ENCODE measurements at places on chromosomes 5 and 9.

DNA sequence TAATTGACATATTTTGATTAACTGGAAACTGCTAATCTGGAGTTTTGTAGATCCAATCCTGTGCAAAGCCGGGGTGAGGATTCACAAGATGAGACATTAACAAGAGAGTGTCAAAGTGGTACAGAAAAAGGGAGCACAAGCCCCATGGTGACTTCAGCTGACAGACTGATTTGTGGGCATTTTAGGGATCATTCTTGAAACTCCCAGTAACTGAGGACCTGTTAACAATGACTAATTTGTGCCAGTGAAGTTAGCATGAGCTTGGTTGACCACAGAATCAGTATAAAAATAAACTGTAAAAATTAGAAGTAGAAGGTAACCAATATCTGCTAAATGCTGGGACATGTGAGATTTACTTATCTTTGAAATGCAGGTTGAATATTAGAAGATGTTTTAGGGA, 1578.3 kb downstream of the EFNA5 start:
- no peak for DNase-seq

DNA sequence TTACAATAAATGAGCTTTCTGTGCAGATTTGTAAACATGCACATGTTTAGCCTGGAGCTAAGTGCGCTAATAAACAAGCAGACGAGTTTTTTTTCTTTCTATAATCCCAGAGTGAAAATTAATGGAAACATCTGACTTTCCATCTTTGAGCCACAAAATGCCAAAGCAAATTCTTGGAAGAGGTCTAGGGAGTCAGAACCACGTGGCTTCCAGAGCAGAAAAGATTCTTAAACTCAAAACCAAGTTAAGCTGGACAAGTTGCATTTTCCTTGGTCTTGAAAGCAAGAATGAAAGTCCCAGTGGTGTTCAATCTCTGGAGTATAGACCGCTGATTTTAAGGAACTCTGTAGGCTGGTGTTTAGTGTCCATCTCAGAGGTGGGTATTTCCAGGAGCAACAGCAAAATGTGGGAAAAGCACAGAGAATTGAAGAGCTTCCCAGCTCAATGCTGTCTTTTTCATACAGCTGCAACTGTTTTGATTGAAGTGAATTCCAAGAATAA, 71.4 kb downstream of the MYO10 start:
- DNase-seq, result no peak

DNA sequence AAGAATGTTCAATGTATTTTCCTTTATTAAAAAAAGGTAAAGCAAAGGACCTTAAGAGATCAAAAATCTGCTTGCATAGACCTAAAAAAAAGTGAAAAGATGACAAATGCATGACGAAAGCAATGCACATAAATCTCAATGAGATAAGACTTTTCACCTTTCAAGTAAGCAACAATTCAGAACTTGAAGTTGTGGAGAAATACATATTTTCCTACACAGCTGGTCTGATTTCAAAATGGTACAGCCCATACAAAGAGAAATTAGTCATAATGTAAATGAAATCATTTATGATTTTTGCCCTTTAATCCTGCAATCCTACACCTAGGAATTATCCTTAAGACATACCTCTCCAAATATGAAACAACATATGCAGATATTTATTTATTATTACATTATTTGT, 568.0 kb downstream of the ANXA1 start:
- no peak for DNase-seq

DNA sequence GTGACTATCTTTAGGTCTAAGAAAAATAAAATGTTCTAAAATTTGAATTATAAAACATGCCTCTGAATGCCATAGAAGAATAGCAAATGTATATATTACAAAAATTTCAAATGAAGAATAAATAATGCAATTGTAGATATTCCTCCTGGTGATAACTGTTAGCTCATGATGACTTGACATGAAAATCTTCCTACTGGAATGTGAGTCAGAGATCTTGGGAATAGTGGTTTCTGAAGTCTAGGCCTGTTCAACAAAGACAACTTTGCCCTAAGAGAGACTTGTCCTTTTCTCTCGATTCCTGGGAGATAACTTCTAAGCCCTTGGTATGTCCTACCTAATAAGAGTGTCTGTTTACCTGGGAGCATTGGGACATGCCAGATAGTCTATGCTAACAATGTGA, 746.3 kb upstream of the RIOK2 start:
- DNase-seq, result no peak

DNA sequence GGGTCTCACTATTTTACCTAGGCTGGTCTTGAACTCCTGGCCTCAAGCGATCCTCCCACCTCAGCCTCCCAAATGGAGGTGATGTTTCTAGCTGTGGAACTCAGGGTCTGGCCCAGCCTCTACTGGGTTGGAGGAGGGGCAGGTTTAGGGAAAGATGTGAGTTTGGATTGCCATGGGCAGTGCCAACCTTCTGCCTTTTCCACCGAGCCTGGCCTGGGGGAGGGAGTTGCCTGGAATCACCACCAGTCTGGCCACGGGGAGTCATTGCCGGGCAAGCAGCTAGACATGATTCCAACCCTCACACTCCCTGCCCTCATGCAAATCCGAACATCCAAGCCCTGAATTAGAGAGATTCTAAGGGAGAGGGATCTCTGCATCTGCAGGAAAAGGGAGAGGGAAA, 21.0 kb upstream of the VDAC1 start:
- DNase-seq, result no peak

GRCh38 chr9:31390403-31391025, 993.9 kb upstream of the ACO1 start:
- DNase-seq, result no peak

DNA sequence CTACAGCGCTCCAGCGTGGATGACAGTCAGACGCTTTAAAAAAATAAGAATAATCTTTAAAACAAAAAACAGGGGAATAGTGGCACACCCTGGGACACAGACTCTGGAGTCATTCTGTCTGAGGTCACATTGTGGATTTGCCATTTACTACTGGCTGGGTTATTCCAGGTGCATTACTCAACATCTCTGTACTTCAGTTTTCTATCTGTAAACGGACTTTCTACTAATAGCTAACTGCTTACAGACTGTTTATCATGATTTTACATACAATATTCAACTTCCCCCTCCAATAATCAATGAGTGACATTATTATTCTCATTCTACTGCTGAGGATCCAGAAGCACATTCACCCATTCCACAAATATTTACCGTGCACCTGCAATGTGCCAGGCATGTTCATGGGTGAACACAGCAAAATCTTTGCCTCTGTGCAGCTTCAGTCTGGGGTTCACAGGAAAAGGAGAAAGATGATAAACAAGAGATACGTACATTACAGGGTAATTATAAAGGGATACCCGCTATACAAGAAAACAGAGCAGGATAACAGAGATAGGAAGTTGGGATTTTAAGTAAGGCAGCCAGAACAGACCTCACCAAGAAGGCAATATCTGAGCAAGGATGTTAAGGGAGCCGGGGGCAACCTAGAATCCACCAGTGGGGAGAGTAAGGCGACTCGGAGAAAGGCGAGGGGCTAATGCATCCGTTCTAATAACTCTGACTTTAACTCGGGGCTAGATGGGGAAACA, 984 bp upstream of the RAD23B start:
- no peak for DNase-seq

DNA sequence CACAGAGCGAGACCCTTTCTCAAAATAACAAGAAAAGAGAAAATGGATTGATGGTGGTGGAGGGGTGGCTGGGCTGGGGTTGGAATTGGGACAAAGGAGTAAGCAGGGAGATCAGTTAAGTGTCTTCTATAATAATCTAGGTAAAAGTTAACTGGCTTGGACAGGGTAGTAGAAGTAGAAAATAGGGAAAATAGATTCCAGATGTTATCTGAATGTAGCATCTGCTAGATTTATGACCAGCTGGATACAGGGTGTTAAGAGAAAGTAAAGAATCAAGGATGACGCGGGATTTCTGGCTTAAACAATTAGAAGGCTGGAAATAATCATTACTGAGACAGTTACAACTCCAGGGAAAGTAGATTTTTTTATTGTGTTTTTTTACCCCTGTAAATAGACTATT, 13.0 kb downstream of the PPP6C start:
- DNase-seq, result no peak

DNA sequence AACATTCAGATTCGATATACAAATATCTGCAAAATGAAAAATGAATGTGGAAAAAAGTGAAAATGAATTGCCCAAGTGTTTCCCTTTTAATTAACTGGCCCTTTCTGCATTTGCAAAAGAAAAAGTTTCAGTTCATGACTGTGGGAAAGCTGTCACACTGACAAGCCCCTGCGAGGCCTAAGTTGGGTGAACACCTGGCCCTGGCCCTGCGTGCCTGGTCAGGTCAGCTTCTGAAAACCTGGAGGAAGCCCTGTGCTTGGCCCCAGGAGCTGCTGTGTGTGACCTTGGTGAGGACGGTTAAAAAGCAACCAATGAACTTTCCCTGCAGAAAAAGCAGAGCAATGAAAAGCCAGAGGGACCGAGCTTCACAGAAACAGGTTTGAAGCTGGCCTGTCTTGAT, 41.0 kb upstream of the SHC3 start:
- no peak for DNase-seq

- peak; percentile 25 for DNase-seq
Observed at GRCh38 chr5:95808686-95809413, 13.7 kb downstream of the GLRX start.

DNA sequence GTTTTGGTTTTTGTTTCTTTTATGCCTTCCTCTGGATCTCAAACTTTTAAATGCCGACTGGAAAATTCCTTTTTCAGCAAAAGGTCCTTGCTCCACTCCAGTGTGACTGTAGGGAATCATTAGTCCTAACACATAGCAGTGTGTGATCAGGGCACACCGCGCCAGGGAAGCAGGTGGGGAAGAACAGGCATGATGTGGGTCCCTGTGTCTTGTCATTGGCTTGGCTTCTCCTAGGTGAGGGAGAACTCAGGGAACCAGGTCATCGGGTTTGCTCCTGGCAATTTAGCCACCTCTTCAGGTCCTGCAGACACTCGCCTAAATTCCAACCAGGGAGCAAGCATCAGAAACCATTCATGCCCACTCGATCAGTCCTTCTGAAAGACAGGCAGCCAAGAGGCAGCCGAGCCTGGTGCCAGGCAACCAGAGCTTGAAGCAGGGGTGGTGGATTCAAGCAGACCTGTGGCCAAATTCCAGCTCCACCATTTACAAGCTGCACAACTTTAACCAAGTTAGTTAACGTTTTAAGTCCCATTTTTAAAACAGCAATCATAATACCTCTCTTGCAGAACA, 514.2 kb downstream of the BNC2 start:
- no peak for DNase-seq

DNA sequence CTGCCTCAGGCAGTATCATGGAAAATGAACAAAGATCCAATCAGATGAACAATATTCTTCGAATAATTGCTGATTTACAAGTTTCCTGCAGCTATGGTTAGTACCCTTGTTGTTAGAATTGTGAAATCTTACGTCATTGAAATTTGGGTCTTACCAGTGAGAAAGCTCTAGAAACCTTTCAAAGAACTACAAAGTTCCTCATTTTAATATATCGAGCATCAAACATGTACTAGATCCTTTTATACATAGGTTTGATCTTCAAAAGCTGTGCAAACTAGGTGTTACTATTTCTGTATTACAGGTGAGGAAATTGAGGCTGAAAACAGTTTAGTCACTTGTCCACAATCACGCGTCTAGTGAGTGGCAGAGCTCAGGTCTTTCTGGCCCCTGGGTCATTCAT, 43.7 kb upstream of the ANGPTL2 start:
- DNase-seq, result no peak

- no peak for DNase-seq
Observed at GRCh38 chr9:130640681-130641080, 23.7 kb upstream of the PRDM12 start.

DNA sequence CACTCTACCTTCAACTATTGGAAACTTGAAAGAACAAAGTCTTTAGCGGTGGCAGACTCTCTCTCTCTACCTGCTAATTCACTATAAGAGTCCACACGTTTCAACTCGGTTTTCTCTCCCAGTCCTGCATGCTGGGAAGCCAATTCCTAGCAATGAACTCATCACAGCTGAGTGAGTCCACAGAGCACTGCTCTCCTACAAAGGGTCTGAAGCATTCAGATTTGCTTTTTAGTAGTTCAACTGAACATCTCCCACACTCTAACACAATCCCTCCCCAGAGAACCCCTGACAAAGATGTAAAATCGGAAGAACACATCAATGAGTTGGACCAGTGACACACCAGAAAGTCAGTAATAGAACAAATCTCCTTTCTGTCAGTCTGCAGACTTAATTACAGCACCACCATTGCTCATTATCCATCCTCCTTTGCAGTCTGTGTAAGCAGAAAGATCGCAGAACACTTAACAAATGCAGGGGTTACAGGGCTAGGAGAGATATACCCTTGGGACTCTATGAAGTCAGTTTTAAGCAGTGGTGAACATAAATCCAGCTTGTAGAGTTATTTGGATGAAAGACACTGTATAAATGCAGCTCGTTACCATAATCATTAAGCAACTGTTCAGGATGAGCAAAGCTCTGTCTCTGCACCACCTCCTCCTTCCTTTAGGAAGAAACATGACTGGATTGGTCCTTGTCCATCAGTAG, 353.4 kb upstream of the GRIA1 start:
- no peak for DNase-seq
